Stimulated activated CD4-positive, alpha-beta T cell treated with anti-CD3 and anti-CD28 coated beads, Interleukin-1b, Interleukin-23, amount 100 ng/mL, for 24 hours (primary cell): ENCODE measurements at places on chromosomes 6 and 20.

DNA sequence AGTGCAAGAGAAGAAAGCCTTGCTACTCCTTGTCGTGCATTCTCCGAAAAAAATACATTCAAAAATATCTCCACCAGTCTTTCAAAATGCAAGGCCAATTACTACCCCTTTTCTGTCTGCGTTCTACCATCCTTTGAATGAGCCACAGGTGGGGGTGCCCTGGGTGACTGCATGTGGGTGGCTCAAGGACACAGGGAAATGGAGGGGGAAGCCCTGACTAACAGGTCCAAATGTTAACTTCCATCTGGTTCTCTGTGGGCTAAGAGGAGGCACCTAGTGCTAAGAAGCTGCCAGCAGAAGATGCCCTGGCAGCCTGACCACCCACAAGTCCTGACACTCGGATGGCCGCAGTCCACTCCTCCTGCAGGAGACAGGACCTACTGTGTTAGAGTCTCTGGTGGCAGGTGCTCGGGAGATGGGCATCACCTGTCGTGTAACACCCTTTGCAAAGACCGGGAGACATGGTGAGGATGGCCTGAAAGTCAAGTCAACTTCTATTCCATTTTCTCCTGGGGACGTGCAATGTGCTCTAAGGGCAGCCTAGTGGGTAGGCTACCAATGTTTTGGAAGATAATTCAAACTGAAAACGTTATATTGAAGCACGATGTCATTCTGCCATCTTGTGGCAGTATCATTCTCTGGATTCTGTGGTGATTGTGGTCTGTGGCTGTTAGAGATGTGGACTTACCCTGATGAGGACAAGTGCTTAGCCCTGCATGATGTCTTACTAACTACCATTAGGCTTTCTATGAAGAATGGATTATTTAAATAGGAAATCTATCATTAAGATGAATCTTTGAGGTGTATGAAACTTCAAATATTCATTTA, 27.4 kb upstream of the IGF2R start:
- no peak for DNase-seq

- no peak for DNase-seq
These were observed 11.8 kb upstream of the SCAF8 start for GRCh38 chr6:154721460-154721859.

GRCh38 chr6:119241111-119241465, 108.5 kb downstream of the MAN1A1 start:
- no peak for DNase-seq

DNA sequence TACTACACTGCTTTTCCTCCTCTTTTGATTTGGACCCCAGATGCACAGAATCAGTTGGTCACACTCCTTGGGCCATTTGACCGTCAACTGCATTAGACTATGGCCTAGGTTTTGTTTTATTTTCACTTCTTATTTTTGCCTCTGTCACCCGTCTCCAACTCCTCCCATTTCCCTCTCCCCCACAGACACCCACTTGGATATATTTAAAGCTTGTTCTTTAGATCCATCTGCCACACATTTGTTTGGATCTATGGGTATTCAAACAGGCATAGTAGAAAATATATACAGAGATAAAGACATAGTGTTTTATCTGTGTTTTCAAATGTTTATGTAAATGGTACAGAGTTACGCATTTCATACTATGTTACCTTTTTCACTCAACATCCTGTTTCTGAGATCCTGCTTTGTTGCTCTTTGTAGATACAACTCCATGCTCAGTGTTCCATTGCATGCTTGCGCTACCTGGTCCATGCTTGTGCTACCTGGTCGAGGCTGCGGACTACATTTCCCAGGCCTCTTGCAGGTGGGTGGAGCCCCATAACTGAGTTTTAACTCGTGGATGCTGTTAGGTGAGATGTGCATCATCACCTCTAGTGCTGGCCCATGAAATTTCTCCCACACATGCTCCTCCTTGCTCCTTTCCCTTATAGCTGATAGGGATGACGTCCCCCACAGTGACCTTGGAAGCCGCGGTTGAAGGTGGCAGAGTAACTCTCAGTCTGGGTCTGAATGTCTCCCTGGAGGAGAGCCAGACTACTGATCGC, 11.5 kb upstream of the PREX1 start:
- no peak for DNase-seq

GRCh38 chr20:23410916-23411695, 10.2 kb downstream of the NAPB start:
- DNase-seq: no peak

DNA sequence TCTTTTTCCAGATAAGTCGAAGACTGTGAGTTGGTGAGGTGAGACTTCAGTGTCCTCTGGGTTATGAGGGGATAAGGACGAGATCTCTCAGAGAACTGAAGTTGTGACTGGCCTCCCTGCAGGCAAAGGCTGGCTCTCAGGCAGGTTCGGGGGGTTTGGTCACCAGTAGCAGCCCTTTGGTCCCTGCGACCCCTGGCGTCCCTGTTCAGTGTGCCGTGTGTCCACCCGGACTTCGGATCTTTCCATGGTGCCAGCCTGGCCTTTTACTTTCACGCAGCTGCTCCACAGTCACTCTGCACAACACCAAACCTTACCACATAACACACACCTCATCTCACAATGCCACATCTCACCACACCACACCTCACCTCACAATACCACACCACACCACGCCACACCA, 131.9 kb downstream of the ERMARD start:
- DNase-seq: no peak

GRCh38 chr20:19817017-19817416, 59.0 kb downstream of the RIN2 start:
- no peak for DNase-seq

DNA sequence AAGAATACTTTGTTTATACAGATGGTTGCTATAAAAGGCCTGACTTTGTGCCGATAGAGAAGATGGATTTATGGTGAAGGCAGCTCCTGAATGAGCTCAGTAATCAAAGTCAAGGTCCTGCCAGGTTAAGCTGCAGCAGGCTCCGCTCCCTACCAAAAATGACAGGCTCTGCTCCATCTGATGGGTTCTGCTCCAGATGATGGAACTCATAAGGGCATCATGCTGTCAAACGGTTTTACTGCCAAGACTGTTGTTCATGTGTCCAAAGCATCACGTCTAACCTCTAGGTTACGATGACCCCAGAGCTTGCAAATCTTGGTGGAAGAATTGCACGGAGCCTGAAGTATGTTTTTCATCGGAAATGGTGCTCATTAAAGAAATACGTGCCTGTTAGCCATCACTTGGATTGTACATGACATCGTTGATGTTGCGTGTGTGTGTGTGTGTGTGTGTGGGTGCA, 19.2 kb upstream of the PTGIS start:
- no peak for DNase-seq

DNA sequence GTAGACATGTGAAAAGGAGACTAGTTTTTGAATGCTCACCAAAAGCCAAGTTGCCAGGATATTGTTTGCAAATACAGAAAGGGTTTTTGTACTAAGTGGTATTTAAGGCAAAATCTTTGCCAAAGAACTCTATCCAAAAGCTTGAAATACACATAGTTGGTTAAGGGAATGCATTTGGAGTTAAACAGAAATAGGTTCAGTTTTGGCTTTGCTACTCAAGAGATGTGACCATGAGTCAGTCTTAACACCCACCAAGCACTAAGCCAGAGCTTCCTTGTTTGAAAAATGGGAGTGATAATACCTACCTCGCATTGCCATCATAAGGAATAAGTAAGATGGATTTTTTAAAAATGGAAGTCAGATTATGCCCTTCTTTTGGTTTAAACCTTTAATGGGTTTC, 191.7 kb upstream of the LAMP5 start:
- no peak for DNase-seq

GRCh38 chr6:133707456-133707855, 181.5 kb upstream of the TCF21 start:
- DNase-seq: no peak

GRCh38 chr6:30494291-30494861, 5.1 kb downstream of the HLA-E start:
- DNase-seq: no peak

GRCh38 chr6:138948004-138948403, 40.0 kb downstream of the REPS1 start:
- DNase-seq: no peak

GRCh38 chr6:30882759-30883684, 1.3 kb upstream of the DDR1 start:
- DNase-seq: no peak

DNA sequence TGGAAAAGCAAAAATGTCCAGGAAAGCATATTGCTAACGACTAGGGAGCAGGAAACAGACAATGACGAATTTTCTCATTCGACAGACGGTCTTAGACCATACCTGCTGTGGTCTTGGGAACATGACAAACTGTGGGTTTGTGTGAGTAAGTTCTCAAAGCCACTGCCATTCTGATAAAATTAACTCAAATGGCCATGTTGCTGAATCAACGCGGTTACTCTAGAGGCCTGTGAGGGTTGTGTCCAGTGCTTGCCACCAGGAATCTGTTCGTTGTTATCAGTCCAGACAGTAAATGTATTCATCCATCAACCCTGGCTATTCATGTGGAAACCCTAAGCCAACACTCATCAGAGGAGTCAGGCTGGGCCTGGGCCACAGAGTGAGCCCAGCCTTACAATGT, 124.3 kb downstream of the MYLK4 start:
- no peak for DNase-seq

GRCh38 chr20:48595495-48596333, 232.1 kb downstream of the PREX1 start:
- DNase-seq: no peak

DNA sequence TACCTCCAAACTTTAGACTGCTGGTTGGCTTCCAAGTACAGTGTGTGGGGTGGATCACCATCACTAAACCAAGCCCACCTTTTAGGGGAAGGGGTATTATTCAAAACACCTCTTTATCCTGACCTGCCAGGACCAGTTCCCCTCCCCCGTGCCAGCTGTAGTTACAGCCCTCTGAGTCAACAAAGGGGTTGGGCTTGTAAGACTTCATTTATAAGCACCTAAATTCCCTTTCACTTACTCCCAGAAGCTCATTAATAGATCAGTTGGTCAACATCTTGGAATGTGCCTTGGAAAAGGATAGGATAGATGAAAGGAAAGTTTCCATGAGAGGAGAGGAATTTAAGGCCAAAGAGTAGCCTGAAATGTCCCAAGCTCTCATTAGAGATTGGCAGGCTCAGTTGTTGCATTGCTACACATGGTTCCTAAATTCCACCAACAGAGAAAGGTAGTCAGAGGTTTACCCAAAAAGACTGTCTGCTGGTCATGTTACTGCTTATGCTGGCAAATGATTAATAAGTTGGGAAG, 59.2 kb downstream of the TNFAIP3 start:
- DNase-seq: no peak

- DNase-seq: no peak
These were observed 73.9 kb downstream of the UBR2 start for GRCh38 chr6:42637681-42638080.

- DNase-seq: no peak
These were observed 298.6 kb upstream of the SUPT3H start for GRCh38 chr6:45676380-45676779.

DNA sequence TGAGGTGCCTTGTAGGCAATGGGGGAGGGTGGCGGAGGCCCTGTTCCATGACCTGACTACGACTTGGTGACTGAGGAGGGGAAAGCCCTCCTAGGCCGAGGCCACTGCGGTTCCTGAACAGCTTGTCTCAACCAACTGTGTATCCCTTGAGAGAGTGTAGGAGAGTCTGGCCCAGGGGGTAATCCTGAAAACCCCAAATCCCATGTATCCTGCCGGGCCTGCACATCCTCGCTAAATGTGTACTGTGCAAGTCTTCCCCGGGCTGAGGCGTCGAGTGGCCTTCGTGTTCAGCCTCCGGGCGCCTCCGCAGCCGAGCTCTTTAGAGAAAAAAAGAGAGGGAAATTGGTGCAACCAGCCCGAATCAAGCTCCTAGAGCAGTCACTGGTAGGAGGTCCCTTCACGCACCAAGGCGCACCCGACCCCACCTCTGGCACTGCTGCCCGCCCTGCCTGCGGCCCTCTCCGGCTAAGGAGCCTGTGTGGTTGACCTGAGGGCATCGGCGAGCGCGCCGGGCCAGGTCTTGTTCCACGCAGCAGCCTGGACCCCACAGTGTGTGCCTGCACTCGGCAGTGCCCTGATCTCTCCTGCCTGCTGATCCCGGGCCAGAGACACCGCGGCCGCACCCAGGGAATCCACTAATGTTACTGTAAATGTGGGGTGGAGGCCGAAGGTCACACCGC, 7.3 kb downstream of the SIM1 start:
- no peak for DNase-seq

GRCh38 chr6:131172222-131172621, 37.0 kb downstream of the AKAP7 start:
- DNase-seq: no peak

DNA sequence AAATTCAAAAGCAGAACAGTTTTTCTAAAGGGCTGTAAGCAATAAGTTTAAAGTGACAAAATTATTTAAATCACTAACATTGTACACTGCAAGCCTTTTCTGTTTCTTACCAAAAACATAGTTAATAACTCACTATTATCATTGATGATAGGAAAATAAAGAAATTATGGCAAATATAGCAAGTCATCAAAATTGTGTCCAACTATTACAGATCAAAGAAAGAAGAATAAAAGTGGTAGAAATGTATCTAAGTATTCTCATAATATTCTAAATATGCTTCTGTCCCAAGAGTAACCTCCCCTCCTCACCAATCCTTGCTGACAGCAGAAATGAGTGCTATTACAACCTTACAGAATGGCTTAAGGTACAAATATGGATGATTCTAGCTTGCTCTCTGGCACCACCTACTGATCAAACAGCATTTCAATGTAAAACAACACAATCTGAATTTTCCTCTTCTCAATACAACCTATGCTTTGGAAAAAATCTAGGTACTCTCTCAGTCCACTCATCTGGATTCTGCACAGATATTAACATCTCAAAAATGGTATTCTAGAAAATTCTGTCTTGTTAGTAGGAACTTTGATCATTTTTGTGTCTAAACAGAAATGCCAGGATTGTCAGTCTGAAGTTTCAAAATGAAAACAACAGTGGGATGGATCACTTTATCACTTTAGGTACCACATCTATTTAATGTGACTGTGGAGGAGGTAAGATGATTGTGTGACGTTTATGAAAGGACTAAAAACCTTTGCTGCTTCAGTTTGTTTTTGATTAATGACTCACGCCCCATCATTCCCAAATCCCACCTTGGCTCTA, 40.9 kb downstream of the ZFP64 start:
- no peak for DNase-seq

GRCh38 chr20:48332555-48332954, 495.2 kb downstream of the PREX1 start:
- no peak for DNase-seq

- no peak for DNase-seq
These were observed 510.5 kb downstream of the LMBRD1 start for GRCh38 chr6:69286331-69286730.

- DNase-seq: no peak
These were observed 178.7 kb upstream of the TNFAIP3 start for GRCh38 chr6:137688230-137688971.

GRCh38 chr6:2102316-2102883, 143.0 kb downstream of the GMDS start:
- DNase-seq: no peak
